ENCODE measurements at places on chromosomes 11 and 22.

GRCh38 chr11:19079643-19080440, 19.3 kb upstream of the MRGPRX2 start:
- DNase-seq: no peak

DNA sequence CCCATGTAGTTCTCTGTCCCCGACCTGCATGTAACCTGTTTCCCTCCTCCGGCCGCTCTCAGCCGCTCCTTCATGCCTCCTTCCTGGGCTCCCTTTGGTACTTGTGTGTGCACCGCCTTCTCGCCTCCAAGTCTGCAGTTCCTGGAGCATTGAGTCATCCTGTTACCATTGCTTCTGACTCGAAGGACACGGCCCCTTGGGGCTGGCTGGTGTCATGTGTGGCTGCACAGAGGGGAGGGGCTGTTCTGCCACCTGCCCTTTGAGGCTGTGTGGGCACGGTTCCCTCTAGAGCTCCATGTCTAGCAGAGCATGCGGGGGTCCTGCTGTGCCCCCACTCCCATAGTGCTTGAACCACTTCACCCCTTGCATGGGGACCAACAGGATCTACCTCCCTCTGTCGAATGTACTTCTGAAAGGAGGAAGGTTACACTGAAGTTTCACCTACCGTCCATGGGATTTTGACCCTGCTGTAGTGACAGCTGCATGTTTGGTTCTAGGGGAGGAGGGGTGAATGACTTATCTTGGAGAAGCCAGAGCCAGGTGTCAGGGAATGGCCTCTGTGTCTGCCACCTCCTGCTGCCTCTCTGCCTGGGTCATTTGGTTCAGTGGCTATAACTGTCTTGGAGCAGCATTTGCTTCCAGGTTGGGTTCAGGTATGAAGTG, 39.6 kb downstream of the BCR start:
- DNase-seq: no peak

GRCh38 chr11:128884703-128885338, 6.3 kb upstream of the KCNJ5 start:
- DNase-seq: no peak

DNA sequence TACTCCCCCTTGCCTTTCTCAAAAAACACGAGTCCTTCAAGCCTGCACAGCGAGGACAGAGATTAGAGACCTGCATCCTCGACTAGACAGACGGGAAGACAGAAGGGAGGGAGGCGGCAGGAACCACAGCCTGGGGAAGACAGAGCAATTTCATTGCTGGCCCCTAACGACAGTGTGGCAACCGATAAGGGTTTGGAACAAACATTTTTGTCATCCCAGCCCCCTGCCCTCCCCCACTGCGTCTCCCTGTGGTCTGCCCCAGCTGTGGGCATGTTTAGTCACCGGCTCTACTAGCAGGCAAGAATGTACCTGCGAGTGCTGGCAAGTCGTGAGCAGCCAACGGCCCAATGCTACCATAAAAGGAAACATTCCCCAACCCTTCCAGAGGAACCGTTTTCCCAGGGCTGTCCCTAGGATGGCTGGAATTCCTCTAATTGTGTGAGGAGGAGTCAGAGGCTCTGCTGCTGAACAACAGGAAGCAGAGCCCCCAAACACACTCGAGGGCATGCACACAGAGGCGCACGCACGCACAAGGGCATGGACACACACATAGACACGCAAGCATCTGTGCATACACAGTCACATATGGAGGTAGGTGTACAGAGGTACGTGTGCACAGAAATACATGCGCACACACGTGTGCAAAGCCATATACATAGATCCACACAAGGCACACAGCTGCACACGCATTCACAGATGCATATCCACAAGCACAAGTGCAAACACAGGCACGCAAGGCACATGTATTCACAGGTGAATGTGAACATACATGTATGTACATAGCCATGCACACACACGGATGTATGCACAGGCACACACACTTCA, 58.3 kb downstream of the MYH9 start:
- DNase-seq: peak; percentile 94

DNA sequence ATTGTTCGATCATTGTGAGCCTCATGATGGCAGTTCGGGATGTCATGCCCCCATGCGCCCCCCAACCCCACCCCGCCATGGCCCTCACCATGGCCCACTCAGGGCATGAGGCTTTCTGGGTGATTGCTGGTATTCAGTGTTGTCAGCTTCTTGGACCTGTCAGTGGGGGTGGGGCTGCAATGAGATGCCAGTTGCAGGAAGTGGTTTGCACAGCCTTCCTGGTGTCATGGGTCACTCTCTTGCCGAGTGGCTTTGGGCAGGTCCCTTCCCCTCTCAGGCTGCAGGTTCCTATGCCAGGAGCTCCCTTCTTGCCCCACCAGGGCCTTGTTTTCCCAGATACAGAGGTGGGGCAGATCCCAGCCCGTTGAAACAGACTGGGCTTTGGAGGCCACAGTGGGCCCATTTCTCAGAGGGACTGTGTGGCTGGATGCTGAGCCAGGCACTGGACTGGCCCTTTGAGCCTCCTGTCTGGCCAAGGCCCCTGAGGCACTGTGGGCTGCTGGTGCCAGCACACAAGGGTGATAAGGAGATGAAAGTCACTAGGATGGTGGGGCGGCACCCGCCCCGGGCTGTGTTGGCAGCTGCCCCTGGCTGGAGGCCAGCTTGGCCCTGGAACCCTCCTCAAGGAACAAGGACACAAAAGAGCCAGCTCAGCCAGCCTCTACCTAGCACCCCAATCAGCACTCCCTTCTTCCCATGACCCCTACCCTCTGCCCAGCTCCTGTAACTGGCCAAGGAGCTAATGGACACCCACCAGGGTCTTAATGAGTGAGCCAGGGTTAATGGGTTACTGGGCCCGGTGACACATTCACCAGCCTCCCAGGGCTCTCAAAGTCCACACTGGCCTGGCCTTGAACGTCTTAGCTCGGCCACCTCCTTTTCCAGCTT, 1.5 kb upstream of the GGT1 start:
- no peak for DNase-seq

DNA sequence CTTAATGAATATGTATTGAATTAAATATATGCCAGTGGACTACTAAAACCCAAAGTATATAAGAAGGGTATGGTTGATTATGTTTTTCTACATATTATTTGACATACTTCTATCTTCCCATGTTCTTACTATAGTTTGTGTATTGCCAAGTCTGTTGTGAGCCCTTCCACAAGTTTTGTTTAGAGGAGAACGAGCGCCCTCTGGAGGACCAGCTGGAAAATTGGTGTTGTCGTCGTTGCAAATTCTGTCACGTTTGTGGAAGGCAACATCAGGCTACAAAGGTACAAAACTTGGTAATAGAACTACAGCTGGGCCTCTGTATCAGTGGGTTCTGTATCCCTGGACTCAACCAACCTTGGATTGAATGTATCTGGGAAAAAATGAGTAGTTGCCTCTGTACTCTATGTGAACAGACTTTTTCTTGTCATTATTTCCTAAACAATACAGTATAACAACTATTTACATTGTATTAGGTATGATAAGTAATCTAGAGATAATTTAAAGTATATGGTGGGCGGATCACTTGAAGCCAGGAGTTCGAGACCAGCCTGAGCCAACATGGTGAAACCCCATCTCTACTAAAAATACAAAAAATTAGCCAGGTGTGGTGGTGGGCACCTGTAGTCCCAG, 38.7 kb upstream of the TTC36 start:
- peak; percentile 79 for DNase-seq

- no peak for DNase-seq
These were observed 387.9 kb upstream of the ANO3 start for GRCh38 chr11:25943777-25944661.

DNA sequence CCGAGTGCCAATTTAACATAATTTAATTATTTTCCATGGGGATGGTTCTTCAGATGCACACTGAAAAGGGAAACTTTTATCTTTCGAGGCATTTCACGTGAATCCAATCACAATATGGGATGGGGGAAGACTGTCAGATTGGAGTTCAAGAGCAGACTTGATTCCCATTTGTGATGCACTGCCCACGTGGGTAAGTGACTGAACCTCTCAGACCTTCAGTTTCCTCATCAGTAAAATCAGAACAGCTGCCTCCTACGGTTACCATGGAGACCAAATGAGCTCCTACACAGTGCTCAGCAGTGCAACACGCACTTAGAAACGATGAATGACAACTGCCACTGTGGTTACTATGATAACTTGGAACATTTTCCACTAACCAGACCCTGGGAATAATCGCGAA, 21.7 kb downstream of the KIAA0930 start:
- DNase-seq: no peak

DNA sequence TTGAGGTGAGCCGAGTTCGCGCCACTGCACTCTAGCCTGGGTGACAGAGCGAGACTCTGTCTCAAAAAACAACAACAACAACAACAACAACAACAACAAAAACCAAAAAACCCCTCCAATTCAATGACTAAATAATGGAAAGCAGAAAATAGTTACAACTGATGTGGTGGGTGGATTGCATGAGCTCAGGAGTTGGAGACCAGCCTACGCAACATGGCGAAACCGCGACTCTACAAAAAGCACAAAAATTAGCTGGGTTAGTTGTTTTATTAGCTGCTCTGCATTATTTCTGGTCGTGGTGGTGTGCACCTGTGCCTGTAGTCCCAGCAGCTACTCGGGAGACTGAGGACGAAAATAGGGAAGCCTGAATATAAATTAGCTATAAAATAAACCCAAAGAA, 2.6 kb upstream of the PATL1 start:
- DNase-seq: no peak

- no peak for DNase-seq
These were observed 7.4 kb upstream of the RCE1 start for GRCh38 chr11:66835768-66836405.

GRCh38 chr22:31367426-31367825, 21.3 kb upstream of the PATZ1 start:
- no peak for DNase-seq

DNA sequence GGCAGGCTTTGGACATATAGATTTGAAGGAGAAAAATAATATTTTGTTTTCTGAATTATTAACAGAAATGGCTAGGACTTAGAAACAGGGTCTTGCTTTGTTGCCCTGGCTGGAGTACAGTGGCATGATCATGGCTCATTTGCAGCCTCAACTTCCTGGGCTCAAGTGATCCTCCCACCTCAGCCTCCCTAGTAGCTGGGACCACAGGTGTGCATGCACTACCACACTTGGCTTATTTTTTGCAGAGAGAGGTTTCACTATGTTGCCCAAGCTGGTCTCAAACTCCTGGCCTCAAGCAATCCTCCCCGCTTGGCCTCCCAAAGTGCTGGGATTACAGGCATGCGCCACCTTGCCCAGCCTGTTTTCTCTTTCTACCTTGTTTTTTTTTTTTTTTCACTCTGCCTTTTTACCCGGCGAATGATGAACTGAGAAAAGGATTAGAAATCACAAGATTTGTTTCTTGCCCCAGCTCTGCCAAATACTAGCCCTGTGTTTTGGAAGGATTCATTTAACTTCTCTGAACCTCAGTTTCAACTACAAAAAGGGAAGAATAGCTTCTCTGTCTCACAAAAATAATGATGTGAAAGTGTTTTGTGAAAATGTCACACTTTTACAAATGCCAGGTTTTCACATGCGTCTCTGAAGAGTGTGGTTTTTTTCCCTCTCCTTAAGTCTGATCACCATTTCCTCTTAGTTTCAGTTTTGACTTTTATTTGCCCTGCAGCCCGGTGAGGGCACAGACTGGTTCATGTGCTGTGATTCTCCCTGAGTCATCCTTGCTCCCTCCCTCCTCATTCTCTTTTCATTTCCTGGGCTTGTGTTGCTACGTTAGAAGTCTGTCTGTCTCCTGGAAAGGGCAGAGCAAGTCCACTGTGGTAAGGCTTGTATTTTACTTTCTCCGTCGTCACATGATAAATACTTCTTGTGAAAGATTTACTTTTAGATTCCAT, 67.7 kb downstream of the BCL2L13 start:
- peak; percentile 35 for DNase-seq

GRCh38 chr22:30453731-30454510, 17.9 kb downstream of the SEC14L3 start:
- DNase-seq: no peak

DNA sequence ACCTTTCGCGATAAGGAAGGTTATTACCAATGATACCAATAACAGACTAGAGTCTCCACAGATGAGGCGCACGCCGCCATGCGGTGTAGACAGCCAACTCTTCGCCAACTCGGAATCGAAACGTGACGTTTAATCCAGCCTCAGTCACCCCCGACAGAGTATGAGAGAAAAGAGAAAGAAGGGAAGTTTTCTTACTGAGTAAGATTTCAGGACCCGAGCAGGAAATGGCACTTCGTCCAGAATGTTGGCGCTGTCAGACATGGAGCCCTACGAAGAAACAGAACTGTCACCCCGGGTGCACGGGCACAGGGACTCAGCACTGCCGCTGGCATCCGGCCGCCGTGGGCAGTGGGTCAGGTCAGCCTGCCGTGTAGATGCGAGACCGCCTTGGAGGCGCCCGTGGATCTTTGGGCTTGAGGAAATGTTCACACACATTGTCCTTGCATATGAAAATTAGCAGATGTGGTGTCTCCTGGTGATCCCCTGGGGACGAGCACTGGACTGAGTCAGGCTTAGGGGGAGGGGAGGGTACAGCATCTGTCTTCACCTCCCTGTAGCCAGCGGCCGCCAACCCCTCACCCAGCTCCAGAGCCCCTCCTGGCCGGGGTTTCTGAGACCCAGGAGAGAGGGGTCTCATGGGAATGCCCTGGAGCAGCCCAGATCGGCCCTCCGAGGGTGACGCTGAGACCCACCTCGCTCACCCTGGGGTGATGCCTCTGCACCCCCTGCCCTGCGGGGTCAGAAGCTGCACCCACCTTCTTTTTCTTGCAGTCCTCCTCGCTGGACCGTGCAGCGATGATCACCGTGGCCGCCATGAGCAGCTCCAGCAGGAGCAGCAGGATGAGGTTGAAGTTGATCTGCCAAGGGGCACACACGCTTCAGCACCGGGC, 8.3 kb downstream of the MLC1 start:
- DNase-seq: no peak

DNA sequence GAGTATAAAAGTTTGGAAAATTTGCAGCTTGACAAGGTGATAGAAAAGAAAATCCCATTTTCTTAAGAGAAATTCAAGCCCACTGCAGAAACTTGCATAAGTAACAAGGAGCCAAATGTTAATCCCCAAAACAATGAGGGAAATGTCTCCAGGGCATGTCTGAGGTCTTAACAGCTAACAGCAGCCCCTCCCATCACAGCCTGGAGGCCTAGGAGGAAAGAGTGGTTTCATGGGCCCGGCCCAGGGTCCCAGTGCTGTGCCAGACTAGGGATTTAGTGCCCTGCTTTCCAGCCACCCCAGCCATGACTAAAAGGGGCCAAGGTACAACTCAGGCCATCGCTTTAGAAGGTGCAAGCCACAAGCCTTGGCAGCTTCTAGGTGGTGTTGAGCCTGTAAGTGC, 123.7 kb upstream of the TRPC6 start:
- DNase-seq: no peak

- no peak for DNase-seq
These were observed 27.0 kb downstream of the FADS2 start for GRCh38 chr11:61854966-61855714.
